ENCODE measurements at places on chromosomes 4 and X.

DNA sequence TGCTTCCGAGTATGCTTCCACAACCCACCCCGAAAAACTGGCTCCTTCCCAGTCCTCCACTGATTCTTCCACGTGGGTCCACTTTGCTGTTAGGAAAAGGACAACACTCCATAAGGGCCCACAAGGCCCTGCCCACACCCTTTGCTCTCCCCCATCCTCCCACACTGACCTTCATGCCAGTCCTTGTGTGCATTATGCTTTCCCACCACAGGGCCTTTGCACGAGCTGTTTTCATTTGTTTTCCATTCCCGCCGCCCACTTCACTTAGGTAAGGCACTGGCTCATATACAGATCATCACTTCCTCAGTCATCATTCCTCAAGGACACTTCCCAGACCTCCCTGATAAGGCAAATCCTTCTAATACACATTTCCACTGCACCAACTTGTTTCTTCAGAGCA lies 16.8 kb upstream of the SEL1L3 start:
- no peak for DNase-seq

GRCh38 chrX:136711147-136711546 lies 63.2 kb downstream of the CD40LG start:
- no peak for DNase-seq

- no peak for DNase-seq
Observed at GRCh38 chrX:120302434-120302833, 8.8 kb downstream of the TMEM255A start.

GRCh38 chr4:181659202-181659601 lies 584.0 kb upstream of the TENM3 start:
- no peak for DNase-seq

DNA sequence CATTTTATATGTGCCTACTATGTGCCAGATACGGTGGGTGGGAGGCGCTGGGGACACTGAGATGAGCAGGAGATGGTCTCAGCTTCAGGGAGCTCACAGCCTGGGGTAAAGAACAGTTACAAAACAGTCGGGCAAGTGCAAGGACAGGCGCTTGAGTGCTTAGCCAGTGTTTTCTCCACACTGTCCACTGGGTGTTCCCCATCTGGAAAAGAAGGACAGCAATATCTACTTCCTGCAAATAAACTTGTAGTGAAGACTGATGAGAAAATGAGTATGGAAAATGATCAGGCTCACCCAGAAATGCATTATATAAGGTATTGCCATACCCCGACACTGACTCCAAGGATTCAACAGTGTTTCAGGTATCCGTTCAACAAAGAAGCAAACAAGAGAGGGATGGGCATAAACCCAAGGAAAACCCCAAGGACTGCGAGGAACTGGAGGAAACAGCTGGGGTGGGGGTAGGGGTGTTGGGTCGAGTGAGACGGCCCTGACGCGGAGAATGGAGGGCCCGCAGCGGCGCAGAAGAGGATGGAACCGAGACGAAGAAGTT lies 835 bp downstream of the TMEM185A start:
- DNase-seq: no peak

- no peak for DNase-seq
Observed at GRCh38 chr4:81990898-81991297, 382.9 kb downstream of the HNRNPD start.

DNA sequence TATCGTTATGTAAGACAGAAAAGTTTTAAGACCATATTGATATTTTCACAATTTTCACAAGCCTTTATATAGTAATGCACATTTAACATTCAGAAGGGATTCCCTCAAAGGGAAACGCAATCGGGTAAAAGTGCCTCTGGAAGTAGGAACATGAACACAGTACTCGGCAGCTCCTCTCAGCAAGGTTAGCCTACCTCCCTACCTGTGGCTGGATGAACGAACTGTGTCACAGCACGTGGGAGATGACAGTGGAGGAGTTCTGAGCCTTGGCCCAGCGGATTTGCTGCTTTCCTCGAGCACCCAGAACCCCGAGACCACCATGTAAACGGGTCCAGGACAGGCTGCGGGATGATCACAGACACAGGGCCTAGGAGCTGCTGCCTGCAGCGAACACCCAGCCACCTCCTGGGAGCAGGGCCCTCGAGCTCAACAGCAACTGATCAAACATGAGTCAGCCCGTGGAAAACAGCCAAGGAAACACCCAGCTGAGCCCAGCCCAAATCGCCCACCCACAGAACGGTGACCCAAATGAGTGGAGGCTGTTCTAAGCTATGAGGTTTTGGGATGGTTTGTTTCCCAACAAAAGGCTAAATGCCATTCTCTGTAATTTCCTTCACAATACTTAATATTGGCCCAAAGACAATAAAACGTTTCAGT lies 30.4 kb downstream of the FAT1 start:
- DNase-seq: no peak

DNA sequence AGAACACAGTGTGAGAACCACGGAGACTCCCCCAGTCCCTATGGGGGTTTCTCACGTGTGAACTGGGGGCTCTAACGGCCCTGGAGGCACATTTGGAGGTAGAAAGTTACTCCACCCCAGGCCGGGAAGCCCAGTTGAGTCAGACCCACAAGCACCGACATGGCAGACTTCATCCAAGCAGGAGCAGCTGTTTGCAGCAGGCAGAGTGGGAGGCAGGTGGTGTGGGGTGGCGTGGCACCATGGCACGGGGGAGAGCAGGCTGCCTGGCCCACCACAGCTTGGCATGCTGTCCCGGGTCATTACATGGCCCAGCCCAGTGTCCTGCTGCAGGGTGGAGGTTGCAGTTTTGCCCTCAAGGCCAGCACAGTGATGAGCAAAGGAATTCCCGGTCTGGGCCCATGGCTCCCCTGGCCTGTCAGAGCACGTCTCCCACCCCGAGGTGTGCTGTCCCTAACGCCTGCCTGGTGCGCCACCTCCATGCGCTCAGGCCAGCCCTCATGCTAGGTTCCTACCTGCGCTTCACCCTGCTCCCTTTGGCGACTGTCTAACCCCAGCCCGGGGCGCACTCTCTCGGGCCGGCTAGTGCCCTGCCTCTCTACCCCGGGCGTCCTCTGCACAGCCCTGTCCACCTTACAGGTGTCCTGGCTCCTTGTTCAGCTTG lies 90.6 kb upstream of the AFAP1 start:
- DNase-seq: no peak

DNA sequence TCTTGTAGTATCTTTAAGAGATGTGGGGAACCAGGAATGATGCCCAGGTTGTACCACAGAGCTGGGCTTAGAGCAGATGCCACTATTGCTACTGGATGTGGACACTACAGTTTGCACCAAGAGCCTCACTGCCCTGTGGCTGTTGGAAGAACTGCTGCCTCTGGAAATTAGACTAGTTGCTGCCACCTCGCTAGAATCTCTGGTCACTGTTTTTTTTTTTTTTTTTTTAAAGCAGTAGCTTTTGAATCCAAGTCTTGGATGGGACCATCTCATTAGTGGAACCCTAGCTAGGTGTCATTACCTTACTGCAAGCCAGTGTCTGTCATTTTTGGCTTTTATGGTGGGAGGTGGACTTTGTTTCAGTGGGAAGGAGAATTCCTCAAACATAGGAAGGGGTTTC lies 105.5 kb downstream of the ARHGAP10 start:
- DNase-seq: no peak

DNA sequence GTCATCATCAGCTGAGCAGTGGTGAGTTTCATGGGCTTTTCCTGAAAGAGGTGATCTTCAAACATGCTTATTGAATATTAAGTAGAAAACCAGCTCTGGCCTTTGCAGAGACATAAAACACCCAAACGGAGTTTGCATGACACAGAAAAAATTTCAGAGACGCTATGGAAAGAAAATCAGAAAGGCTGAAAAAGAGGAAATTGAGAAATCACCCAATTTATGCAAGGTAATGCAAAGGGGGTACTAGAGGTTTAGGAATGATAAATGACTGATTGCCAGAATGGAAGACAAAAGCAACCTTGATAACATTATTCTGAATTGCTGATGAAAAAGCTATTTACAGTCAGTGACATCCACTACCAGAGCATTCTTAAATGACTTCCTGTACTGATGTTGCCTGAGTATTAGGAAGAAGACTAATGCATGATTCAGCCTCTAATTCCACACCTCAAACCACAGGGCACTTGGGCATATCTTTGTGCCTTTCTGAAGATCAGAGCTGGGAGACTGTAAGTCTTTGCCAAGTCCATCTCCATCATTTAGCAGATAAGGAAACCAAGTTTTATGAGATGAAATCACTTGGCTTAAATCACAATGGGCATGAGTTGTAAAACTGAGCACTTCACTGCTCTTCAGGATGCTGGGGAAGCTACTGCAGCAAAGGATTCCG lies 565.7 kb downstream of the PPARGC1A start:
- DNase-seq: no peak

DNA sequence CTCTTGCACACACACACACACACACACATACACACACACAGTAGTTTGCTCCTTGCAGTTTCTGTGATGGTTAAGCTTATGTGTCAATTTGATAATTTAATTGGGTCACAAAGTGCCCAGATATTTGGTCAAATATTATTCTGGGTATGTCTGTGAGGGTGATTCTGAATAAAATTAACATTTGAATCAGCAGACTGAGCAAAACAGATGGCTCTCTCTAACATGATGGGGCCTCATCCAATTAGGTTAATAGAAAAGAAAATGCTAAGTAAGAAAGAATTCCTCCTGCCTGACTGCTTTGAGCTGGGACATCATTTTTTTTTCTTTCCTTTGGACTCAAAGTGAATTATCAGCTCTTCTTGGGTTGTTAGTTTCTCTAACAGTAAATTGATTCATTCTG lies 191.2 kb upstream of the INTU start:
- no peak for DNase-seq

GRCh38 chrX:65894133-65894532 lies 145.7 kb downstream of the VSIG4 start:
- DNase-seq: no peak

- DNase-seq: no peak
Observed at GRCh38 chrX:15600745-15601144, at the start of gene ACE2. Gene ACE2 (minus strand): TSS chrX:15600960. CDS start chrX:15600911, 49 bp downstream.

- DNase-seq: no peak
Observed at GRCh38 chr4:98406819-98407218, 145.6 kb downstream of the RAP1GDS1 start.

DNA sequence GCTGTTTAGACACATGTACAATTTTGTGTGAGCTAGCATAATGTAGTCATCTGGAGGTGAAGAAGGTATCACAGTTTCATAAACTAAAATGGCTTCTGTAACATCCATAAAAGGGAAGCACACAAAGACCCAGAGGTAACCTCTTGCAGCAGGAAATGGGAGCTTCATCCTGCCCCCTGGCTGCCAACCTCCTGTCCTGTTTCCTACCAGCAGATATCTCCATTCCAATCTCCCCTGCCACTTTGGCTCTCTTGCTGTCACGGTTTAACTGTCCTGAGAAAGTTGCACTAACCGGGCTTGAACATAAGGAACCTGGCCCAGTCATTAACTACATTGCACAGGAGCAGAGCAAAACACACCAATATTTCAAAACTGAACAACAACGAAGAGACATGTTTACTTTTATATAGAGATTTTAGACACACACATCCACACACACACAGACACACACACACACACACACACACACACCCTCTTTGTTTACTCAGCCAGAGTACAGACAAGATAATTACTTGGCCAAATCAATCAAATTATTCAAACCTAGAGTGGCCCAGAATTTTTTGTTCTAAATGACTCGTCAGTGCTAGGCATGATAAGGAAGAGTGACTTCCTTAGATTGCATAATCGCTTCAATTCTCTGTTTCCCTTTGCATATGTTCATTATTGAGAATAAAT lies 24.2 kb downstream of the MID2 start:
- no peak for DNase-seq

- no peak for DNase-seq
Observed at GRCh38 chr4:39476187-39476895, 17.5 kb downstream of the LIAS start.

GRCh38 chrX:68570598-68570997 lies 71.7 kb downstream of the YIPF6 start:
- DNase-seq: no peak

DNA sequence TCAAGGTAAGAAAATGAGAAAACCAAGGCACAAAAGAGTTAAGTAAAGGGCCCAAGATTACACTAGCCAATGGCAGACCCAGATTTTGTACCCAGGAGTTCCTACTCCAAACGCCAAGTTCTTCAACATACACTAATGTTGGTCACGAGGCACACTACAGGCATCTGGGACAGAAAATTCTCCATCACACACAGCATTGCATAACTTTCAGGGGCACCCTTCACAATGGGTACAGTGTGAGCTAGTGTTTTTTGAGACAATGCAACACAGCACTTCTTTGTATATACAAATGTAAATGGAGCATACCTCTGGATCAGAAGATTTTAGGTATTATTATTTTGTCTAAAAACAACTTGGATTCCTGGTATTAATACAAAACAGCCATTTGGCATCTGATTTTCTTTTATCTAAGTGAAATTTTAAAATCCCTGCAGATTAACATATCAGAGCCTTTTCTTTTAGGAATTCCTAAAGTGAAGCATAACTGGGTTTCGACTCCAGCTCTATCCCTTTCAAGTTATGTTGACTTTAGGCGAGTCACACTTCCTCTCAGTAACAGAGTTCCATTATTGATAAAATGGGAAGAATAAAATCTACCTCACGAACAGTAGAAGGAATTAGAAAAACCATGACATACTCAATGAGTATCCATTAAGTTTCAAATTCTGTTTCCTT lies 41.1 kb downstream of the ADGRA3 start:
- no peak for DNase-seq

- no peak for DNase-seq
Observed at GRCh38 chr4:76296286-76296820, 10.2 kb upstream of the STBD1 start.

- no peak for DNase-seq
Observed at GRCh38 chr4:54961357-54961975, 163.9 kb downstream of the KDR start.

- DNase-seq: no peak
Observed at GRCh38 chr4:11801466-11802446, 373.1 kb upstream of the HS3ST1 start.

- DNase-seq: no peak
Observed at GRCh38 chrX:130626521-130626920, 224.7 kb downstream of the RBMX2 start.

DNA sequence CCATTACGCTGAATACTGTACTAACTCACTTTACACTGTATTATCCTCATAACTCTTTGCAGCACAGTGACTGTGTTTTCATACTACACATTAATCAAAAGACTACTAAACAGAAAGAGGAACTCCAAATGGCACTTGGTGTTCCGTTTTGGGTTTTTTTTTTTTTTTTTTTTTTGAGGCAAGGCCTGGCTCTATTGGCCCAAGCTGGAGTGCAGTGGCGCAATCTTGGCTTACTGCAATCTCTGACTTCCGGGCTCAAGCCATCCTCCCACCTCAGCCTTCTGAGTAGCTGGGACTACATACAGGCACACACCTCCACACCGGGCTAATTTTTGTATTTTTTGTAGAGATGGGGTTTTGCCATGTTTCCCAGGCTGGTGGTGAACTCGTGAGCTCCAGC lies 10.7 kb downstream of the KLHL8 start:
- no peak for DNase-seq

- no peak for DNase-seq
Observed at GRCh38 chr4:86965019-86965976, 30.5 kb downstream of the AFF1 start.

- DNase-seq: no peak
Observed at GRCh38 chr4:17009871-17010367, 111.5 kb upstream of the LDB2 start.

All from progenitor cell of endocrine pancreas (in vitro differentiated cells).